ENCODE measurements at places on chromosomes 6 and 20.

GRCh38 chr6:129239825-129240491 is 357.0 kb downstream of the LAMA2 start:
- no peak for DNase-seq

DNA sequence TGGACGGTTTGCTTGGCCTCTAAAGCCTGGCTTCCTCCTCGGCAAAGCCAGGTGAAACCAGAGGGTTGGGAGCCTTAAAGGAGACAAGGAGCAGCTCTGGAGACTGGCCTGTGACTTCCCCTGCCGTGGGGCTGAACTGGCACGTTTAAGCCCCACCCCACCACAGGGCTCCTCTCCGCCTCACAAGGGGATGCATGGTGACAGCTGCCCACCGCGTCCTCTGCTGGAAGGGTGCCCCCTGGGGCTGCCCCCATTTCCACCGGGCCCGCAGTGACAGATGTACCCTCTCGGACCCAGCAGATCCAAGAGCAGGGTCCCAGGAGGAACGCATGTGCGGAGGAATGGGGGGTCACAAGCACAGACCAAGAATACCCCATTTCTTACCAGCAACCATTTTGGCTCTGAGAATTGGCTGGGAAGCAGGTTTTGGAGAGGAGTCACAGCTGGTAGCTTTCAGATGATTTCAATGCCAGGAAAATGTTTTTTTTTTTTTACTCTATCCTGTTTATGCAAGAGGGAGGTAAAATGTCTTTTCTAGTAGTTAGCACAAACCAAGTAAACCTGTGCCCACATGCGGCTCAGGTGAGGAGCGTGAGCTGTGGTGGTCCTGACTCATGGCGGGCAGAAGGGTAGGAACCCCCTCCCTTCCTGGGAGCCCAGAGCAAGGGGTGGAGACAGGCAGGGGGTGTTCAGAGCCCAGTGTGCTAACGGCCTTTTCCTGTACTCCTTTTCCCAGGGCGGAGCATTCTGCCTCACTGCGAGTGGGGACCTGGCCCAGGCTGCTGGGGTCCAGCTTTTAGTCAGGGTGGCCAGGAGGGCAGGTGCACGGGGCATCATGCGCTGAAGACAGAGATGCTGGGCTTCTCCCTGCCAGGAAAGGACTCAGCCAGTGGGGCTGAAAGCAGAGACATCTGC is 33.0 kb downstream of the FRMD1 start:
- DNase-seq, result no peak

GRCh38 chr6:112839525-112839961 is 492.4 kb downstream of the RFPL4B start:
- no peak for DNase-seq

- DNase-seq, result no peak
These were observed 165.2 kb upstream of the AGPAT4 start for GRCh38 chr6:161439093-161439492.

DNA sequence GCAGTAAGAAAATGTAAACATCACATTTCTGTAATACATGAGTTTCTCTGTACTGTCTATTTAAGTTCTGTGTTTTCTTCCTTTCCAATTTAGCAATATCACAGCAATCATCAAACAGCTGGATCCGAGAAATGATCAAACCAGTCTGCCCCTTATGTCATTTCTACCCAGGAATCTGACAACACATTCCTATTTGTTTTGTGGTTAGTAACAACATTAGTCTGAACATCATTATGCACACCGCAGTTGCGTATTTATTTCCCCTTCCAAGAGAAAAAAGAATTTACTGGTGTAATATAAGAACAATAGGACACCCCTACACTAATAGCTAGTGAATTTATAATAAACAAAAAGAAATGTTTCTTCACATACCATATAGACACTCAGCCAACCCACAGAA is 179.5 kb downstream of the BTBD9 start:
- DNase-seq, result no peak

DNA sequence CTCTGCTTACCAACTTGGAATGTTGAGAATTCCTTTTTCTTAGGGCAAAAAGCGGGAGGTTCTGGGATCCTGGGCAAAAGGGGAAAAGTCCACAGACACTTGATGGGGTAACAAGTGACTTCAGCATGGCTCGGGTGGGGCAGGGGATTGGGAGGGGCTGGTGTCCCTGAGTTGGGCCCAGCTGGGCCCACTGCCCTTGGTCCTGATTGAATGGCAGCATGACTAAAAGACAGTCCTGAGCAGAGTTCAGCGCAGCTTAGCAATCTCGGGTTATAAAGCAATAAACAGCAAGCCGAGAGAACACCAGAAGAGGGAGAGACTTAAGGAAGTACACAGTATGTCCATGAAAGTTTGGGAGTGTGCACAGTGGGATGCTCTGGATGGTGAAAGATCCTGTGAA is 5.6 kb downstream of the PPP2R5D start:
- DNase-seq, result no peak

DNA sequence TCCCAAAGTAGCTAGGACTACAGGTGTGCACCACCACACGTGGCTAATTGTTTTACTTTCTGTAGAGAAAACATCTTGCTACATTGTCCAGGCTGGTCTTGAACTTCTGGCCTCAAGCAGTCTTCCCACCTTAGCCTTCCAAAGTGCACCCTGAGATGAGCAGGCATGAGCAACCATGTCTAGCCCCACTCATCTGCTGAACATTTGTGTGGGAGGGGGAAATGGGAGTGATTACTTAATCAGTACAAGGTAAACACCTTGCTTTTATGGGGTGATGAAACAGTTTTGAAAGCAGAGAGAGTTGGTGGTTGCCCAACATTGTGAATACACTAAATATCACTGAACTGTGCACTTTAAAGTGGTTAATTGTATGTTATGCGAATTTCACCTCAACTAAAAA is 5.3 kb downstream of the APMAP start:
- DNase-seq, result peak; percentile 36

DNA sequence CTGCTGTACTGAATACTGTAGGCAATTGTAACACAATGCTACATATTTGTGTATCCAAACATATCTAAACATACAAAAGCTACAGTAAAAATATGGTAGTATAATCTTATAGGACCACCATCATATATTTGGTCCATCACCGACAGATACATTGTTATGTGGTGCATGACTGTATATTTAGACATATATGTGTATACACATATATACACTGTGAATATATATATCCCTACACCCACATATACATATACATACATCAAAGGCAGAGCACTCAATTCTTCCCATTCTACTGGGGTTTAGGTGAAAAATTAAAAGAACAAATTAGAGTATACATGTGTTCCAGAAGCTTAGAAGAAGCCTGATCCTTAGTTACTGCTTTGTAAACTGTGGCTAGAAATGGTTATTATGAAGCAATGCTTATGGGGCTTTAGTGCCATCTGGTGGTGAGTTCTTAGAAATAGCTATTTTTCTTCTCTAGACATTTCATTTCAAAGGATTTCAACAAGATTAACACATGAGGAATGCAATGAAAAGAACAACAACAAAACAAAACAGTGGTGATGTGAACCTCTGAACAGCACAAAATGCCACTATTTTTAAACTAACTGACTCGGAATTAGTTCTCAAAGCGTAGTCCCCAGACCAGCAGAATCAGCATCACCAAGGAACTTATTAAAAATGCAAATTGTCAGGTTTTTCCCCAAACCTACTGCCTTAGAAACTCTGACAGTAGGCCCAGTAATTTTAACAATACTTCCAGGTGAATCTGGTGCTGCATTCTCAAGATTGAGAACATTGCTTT is 38.0 kb downstream of the PKHD1 start:
- no peak for DNase-seq

DNA sequence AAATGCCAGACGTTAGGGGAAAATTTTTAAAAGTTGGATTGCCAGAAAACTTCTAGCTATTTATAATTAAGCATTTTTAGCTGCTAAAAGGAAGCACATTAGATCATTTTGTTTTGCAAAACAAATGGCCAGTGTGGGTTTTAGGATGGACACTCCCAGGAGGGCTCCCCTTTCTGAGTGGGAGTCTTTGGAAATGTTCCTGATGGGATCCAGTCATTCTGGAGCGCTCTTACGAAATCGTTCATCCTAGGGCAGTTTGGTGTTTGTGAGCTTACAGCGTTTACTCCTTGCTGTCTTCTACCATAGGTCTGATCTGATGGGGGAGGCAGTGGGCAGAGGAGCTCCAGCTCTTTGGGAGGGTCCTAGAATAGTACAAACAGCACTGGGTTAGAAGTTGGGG is 14.7 kb downstream of the GNAS start:
- no peak for DNase-seq

DNA sequence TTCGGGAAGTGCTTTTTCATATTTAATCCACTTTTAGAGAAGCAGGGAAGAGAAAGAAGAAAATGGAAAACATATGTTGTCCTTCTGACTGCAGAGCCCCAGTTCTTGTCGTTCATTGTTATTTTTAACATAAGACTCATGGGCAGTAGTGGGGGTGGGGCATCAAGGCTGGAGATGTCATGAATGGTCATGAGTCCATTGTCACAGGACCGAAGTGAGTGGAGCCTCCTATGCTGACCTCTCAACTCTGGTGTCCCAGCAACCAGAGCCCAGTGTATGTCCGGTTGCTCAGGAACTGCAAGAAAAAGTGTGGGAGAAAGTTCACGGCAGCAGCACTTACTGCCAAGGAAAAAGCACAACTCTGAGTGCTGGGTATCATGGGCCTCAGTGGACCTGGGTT is 108.6 kb downstream of the BANF2 start:
- DNase-seq, result no peak

DNA sequence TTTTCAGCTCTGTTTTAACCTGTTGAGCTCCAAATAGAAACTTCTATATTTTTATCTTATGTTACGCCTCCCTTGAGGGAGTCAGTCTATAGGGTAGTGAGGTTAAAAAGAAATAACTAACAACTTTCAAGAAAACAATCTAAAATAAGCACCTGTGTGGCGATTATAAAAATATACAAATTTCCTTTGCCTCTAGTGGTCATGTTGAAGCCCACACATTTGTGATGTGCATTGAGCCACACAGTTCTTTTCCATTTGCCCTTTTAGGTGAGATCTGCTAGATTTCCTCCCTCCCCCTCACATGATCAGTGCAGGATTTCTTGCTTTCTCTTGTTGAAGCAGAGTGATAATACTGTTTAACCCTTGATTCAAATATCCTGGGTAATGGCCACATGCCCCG is 84.2 kb downstream of the MYB start:
- DNase-seq, result no peak

GRCh38 chr6:165042912-165043311 is 266.5 kb downstream of the C6orf118 start:
- no peak for DNase-seq

DNA sequence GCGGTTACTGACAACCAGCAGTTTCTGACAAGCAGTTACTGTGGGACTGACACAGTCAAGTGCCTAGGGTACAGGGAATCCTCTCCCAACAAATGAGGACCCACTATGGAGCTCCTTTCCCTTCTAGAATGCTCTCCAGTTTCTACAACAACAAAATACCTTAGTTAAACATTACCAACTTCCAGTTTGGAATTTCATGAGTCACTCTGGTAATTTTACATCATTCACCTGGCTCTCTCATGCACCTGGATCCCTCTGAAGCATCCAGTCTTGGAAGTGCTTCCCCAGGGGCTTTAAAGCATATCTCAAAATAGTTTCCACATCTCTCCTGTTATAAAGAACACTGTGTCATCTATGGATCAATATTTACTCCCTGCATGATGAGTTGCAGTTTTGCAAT is 286.7 kb upstream of the SPTLC3 start:
- no peak for DNase-seq

- no peak for DNase-seq
These were observed 252.6 kb upstream of the CITED2 start for GRCh38 chr6:139627091-139627490.

GRCh38 chr6:146965110-146965689 is 239.0 kb upstream of the STXBP5 start:
- DNase-seq, result no peak

DNA sequence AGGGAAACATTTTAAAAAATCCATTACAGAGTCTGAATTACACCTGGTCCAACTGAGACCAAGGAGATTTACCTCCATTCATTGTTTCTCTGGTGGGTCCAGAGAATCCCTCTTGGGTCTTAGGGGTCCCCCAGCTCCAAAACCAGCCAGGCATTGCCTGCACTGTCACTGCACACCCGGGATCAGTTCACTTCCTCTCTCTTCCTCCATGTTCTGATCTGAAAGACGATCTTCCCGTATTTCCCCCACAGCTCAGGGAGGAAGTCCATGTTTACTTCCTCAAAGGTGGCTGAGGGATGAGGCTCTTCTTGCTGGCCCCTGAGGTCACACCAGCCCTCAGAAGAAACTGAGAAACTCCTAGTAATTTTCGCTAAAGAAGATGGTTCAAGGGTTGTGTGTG is 159.7 kb downstream of the BMP7 start:
- no peak for DNase-seq

DNA sequence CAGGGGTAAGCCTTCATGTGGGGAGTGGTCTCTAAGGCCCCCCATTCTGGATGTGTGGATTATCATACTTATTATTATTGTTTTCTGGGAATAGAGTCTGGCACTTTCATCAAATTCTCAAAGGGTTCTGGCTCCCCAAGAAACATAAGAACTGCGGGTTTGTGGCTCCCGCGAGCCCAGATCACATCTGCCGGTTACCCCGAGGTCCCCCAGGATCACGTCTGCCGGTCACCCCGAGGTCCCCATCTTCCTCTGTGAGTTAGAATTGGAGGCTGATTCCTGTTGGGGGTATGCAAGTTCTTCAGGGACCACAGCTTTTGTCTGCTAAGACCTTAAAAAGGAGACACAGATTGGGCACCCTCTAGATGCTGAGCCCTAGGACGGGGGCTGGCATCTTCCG is 116.7 kb upstream of the FRMD1 start:
- no peak for DNase-seq

- no peak for DNase-seq
These were observed 52.4 kb downstream of the SCAND1 start for GRCh38 chr20:35901678-35902544.

GRCh38 chr6:120352491-120352890 is 981.8 kb downstream of the TBC1D32 start:
- no peak for DNase-seq

DNA sequence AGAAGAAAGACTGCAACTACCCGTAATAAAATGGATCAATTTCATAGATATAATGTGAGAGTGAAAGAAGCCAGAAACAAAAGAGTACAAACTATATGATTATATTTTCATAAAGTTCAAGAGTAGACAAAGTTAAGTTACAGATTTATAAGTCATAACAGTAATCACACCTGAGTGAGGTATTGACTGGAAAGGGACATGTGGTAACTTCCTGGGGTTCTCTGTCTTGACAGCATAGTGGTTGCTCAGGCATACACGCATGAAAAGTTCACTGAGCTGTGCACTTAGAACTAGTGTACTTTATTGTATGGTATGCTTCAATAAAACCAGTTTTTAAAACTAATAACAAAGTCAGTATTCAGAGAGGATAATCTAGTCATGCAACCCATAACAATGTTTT is 653.6 kb downstream of the EPM2A start:
- no peak for DNase-seq

- no peak for DNase-seq
These were observed 241.6 kb downstream of the BMP7 start for GRCh38 chr20:57024849-57025248.

All from stimulated activated CD4-positive, alpha-beta T cell treated with anti-CD3 and anti-CD28 coated beads, Interleukin-1b, Interleukin-23, amount 100 ng/mL, for 48 hours (primary cell).